ENCODE measurements at places on chromosomes 3 and 15.

DNA sequence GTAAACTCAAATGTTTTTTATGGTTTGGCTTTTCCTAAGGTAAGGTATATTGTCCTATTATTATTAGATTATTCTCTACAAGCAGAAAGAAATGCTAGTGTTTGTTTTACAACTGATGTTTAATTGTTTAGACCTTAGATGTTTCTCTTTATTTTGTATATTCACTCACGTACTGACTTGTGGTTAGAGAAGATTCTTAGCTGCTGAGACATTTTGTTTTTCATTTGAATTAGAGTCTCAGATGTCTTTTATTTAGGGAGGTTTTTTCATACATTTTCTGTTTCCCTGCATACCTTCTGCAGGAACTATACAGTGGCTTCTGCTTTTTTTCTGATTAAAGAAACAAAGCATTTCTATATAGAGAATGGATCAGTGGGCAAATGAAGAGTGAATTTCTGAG, 110.9 kb downstream of the MYRIP start:
- no peak for DNase-seq

- no peak for DNase-seq
Measured at GRCh38 chr3:13088028-13089006, 15.1 kb upstream of the IQSEC1 start.

GRCh38 chr3:106740116-106740515, 637.1 kb upstream of the CCDC54 start:
- DNase-seq = no peak

GRCh38 chr15:44136991-44137477, 58.0 kb downstream of the FRMD5 start:
- no peak for DNase-seq

DNA sequence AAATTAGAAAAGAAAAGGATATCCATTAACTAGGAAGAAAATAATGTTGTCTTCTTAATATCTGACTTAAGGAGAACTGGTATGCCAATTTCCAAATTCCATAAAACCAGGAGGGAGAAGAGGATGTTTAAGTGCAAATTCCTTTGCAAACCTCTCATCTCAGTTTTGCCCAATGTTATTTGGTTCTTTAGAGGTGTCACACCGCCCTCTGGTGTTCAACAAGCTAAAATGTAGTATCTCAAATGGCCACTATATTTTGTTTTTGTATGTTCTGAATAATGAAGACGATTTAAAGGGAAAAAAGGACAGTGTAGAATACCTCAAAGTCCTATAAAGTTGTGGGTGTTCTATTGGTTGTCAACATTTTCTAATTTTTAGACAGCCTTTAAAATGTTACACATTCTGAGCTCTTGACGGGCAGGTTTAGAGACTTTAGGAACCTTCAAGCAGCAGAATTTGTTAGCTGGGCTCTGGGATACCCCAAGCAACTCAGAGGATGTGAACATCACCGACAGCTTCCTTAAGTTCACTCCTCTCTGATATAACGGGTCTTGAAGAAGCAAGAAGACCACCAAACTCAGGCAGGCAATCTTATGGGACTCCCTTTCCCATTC, 458.3 kb downstream of the MFSD1 start:
- no peak for DNase-seq

GRCh38 chr3:66121318-66121717, 82.6 kb upstream of the MAGI1 start:
- DNase-seq = no peak

DNA sequence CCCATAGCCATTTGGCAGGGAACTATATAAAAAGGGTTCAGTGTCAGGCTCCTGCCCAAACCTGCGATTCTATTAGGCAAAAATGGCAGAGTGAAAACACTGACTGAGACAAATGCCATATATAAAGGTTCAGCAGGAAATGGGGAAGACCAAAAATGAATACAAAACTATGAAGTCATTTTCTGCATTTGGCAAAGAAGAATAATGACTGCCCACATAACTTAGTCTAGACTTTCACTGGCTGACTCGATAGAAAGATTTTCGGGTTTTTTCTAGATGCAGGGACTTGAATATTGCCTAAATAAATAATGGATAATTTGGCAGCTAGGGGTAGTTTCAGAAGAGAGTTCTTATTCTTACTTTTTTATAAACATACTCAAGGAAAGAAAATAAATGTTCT, 178.0 kb downstream of the TPRG1 start:
- DNase-seq = no peak

DNA sequence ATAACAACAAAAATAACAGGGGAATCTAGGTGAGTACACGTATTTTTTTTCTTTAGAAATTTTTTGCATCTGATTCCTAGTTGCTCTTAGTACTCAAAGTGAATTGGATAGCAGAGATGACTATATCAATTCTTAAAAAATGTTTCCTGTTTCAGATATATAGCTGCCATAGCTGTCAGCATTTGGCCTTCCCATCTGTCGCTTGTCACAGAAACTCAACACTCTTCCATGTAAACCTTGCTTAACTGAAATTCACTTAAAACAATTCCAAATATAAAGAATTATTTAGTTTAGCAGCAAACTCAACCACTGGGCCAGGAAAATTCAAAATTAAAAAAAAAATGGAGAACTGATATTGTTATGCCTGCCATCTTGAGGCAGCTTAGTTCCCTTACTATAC, 807.5 kb downstream of the IGSF11 start:
- DNase-seq = no peak

DNA sequence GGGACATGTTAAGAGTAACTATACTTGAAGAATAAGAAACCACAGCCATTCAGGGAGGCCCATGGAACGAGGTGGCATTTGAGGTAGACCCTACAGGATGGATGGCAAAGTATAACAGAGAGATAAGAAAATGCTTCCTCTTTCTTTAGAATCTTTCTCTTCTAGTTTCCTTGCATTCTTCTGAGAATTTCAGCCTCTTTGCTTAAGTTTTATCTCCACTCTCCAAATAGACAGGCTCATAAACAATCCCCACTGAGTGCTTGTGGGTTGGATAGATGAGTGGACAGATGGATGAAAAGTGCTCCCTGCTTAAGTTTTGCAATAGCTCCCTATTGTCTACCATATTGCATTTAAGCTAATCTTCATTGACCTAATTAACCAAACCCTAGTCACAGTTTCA, 103.7 kb downstream of the MEX3B start:
- DNase-seq = no peak

- no peak for DNase-seq
Measured at GRCh38 chr15:62517541-62517940, 352.5 kb upstream of the C2CD4B start.

DNA sequence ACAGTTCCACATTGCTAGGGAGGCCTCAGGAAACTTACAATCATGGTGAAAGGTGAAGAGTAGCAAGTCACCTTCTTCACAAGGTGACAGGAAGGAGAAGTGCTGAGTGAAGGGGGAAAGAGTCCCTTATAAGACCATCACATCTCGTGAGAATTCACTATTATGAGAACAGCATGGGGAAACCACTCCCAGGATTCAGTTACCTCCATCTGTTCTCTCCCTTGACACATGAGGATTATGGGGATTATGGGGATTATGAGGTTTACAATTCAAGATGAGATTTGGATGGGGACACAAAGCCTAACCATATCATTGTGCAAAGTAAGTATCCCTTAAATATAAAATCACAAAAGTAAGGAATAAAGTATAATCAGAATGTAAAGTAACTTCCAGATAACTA, 375.9 kb upstream of the NAALADL2 start:
- DNase-seq = no peak

DNA sequence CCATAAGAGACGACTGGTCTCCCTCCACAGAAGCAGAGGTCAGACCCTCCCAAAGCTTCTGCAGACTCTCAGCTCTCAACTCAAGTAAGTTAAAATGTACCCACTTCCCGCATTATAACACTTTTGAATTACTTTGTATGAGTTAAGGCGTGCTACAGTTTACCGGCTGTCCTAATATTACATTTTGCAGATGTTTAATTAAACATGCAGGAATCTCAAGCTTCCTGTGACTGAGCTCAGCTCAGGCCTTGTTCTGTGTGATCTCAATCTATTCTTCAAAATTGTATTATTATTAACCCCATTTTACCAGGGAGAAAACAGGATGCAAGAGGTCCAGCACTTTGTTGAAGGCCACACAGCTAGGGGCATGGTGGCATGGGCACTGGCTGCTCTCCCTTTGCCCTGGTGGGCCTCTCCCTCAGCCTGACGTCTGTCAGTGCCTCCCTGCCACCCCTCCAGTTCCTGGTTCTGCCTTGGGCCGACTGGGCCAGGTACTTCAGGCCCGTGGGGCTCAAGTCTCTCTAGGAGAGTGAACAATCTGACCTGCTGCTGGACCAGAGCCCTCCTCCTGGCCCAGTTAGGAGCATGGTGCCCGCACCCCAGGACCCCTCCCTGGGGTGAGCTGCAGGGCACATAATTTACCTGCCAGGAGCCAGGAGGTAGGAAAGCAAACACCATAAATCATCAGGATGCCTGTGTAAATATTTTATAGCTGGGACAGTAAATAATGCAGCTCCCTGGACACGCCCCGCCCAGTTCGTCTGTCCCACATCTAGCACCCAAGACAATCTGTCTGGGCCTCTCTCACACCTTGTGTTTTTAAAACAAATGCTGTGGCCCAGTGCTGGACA, 14.9 kb upstream of the RFT1 start:
- DNase-seq = no peak

DNA sequence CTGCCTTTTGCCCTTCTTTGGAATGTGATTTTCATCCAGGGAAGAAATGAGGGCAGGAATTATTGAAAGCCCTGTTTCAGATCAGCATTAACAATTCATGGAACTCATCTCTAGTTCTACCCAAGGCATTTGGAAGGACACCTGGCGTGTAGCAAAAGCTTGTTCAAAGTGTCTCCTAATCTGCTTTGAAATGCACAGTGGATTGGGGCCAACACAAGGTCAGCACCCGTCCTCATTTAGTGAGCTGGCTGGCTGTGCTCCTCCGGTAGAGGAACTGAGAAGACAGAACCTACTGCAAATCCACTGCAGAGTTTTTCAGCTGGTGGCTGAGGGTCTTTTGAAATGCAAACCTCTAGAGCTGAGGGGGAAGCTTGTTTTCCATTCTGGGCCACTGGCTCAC, 141.6 kb upstream of the STT3B start:
- DNase-seq = no peak

- DNase-seq = no peak
Measured at GRCh38 chr3:29758434-29759322, 477.8 kb downstream of the RBMS3 start.

DNA sequence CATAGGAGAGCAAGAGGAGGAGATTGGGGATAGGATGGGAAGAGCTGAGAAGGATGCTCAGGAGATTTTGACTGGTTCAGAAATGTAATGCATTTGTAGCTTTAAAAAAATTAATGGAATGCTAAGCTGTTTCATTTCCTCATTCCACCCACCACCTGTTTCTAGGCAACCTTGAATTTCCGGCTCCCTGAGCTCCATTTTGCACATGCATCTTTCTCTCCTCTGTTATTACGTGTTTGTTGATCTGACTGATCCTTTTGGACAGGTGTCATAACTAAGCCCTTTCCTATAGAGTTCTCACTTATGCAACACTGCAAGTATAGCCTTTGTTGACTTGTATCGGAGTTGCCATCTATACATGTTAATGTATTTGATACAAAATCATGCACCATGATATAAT, 4.3 kb downstream of the TMPRSS7 start:
- DNase-seq = no peak

DNA sequence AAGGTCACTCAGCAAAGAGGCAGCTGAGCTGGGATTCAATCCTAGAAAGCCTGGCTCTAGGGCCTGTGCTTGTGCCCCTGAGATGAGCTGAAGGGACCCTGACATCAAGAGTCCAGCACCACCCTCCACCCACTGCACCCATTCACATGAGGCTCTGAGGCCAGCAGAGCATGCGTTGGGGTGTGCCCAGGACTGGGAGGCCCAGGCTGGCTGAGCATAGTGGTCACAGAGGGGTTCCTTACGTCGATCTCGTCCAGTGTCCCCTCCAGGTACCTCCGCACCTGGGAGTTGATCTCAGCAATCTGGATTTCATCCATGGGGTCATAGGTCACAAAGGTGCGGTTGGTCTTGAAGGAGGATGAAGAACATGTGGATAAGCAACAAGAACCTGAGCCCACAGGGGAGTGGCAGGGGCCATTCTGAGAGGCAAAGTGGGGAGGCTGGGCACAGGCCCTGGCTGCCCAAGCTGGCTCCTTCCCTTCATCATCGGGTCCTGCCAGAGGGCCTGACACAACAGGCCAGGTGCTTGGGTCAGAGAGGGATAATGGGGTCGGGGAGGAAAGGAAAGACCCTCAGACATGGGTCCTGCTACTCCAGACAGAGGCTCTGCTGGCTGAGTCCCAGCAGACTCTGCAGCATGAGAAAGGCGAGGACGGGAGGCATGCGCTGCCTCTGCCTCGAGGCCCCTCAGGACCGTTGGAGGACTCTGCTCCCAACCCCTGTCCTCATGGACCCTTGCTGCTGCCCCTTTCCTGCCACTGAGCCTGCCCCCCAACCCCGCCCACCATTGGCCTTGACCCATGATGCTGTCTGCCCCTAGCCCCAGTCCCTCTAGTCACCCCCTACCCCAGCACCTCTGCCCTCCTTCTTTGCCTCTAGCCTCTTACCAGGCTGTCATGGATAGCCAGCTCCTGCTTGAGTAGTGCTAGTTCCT, 35.2 kb downstream of the KIF9 start:
- DNase-seq = no peak

DNA sequence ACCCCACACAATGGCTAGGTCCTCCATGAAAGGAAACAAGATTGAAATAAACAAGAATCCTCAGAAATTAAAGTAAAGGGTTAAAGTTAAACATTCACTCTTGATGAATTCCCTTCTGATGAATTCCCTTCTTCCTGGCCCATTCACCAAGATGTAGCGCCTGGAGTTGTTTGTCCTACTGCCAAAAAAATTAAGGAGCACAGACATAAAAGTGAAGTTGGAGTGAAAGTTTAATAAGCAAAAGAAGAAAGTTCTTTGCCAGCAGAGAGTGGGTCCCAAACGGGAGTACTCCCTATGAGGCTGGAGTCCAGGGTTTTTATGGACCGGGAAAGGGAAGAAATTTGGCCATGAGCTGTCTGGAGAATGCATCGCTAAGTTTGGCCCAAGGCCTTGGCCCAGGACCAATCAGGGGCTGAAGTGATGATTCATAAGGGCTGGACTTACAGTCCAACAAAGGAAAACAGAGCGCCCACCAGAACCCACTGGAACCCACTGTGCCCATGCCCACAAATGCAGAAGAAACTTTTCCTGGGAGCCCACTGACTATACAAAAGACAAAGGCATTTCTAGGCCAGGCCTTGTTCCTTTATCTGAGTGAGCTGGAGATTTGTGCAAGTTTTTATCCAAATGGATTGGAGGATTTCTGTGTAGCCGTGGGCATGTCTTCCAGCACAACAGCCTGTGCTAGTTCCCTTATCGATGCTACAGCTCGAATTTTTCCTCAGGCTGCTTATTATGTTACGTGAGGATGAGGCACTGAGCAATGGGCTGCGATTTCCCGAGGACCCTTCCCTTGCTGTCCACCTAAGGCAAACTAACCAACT, 1561.6 kb downstream of the OTOL1 start:
- no peak for DNase-seq
